ENCODE measurements at places on chromosomes 3 and 15. TPM values are rescaled to one million over a fixed set of nuclear protein-coding genes. Genes with fewer than 3 reads are reported as not detected.

SLC6A11 gene
- 0.07 TPM for total RNA-seq

COL6A5 gene
- not detected for total RNA-seq

RYR3 gene
- total RNA-seq, result not detected

XCR1 gene
- not detected for total RNA-seq

ZNF80 gene
- total RNA-seq, result not detected

PDE12 gene
- 15.4 TPM for total RNA-seq

ZPLD1 gene
- 0.05 TPM for total RNA-seq

WNT5A gene
- total RNA-seq, result 0.64 TPM

SCAANT1 gene
- not detected for total RNA-seq

DISP2 gene
- total RNA-seq, result 1.1 TPM

ST8SIA2 gene
- 0.57 TPM for total RNA-seq

ITGB5 gene
- 410 TPM for total RNA-seq

AHSG gene
- not detected for total RNA-seq

CHAC1 gene
- 6.9 TPM for total RNA-seq

CELF6 gene
- total RNA-seq, result 0.15 TPM

KNL1 gene
- 6.4 TPM for total RNA-seq

RASGRF1 gene
- 0.22 TPM for total RNA-seq

TIMP4 gene
- total RNA-seq, result 14.6 TPM

All from A549 treated with DMSO at 1 μM for 4 hours (cell line).